ENCODE measurements at places on chromosomes 3 and 15.
A peak's percentile ranks its signal among the peaks of the same experiment; 100 is the strongest.

DNA sequence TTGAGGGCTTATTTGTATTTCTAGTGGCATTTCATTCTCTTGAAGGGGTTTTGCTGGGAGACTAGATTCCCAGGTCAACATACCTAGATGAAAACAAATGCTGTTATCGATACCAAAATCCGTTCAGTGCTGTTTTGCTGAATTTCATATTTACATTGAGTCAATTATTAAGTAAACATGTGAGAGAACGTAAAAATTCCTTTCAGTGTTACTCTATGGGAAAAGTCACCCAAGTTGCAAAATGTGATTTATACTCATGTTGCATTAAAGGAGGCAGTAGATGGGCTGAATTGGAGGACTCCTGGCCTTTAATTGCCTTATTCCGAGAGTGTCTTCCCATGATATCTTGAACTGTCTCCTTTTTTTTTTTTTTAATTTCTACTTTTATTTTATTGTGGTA is 1011.3 kb upstream of the NR2F2 start:
- no peak for DNase-seq

DNA sequence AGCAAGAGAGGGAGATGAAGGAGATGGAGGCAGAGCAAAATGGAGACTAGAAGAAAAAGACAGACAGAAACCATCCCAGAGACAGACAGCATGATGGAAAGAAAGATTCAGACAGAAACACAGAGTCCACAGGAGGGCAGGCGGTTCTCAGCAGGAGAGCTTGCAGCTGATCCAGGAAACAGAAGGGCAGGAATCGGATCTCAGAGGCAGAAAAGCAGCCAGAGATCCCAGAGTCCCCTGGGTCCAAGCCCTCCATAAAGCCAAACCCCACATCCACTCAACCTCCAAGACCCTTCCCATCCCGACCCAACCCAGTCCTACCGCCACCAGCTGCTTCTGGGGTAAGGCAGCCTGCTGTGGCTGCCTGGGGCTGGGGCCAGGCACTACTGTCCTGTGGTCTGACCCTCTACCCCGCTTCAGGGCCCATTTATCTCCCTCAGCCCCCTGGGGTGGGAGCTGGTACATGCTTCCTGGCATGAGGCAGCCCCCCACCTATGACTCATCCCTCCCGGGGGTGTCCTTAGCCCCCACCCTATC is at the start of gene UCN2:
Gene UCN2, minus strand, starts transcription at position 400 of the 537 bp plus-strand sequence. CDS start 657 bp downstream, outside the sequence.
- no peak for DNase-seq

GRCh38 chr3:126351086-126351770 is 6.0 kb downstream of the KLF15 start:
- DNase-seq, result no peak

- DNase-seq, result peak; percentile 70
Measured at GRCh38 chr3:119628390-119628789, 30.7 kb downstream of the PLA1A start.

- DNase-seq, result no peak
Measured at GRCh38 chr15:35624881-35625280, 78.9 kb upstream of the DPH6 start.

DNA sequence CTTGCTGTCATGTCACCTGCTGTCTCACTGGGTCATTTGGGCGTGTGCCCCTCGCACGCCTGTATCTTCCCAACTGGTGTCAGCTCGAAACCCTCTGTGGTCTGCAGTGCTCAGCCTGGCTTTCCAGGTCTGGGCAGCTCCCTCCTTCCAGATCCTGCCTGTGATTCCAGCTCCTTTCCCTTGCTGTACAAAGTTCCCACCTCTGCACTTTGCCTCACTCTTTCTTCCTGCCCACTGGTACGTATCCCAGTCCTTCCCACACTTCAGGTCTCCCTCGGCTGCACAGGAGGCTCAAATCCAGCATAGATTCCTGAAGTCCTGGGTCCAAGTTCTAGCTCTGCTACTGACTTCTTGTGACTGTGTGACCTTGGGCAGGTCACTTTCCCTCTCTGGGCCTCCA is 2.1 kb upstream of the PAQR5 start:
- DNase-seq, result no peak

DNA sequence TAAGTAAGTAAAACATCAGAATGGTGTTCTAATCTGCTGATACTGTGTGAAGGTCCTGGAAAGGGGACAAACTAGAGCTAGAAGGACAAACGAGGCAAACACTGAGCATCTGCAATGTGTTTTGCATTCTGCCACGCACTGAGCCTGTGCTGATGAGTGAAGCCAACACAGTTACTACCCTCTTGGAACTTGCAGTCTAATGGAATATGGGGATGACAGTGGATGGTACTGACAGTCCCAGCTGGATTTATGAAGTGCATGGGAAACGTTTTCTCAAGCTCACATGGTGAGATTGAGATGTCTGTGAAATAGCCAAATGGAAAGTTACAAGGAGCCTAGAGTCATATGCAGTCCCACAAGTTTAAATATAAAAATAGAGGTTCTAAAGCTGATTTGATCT is 86.6 kb downstream of the FOXB1 start:
- no peak for DNase-seq

- DNase-seq, result no peak
Measured at GRCh38 chr15:93073465-93073952, 15.5 kb downstream of the RGMA start.

- no peak for DNase-seq
Measured at GRCh38 chr15:36775209-36775608, 195.8 kb downstream of the CDIN1 start.

DNA sequence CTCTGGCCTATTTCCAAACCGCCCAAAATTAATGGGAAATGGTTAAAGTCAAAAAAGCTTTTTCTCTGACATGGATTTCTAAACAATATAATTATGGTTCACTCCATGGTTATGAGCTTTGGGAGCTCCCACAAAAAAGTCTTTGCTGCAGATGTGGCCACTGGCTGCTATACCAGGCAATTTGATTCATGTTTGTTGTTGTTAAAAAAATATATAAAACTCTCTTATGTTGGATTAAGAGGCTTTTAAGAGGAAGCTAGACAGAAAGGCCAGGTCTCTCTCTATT is 258.6 kb downstream of the TIGIT start:
- DNase-seq, result no peak

DNA sequence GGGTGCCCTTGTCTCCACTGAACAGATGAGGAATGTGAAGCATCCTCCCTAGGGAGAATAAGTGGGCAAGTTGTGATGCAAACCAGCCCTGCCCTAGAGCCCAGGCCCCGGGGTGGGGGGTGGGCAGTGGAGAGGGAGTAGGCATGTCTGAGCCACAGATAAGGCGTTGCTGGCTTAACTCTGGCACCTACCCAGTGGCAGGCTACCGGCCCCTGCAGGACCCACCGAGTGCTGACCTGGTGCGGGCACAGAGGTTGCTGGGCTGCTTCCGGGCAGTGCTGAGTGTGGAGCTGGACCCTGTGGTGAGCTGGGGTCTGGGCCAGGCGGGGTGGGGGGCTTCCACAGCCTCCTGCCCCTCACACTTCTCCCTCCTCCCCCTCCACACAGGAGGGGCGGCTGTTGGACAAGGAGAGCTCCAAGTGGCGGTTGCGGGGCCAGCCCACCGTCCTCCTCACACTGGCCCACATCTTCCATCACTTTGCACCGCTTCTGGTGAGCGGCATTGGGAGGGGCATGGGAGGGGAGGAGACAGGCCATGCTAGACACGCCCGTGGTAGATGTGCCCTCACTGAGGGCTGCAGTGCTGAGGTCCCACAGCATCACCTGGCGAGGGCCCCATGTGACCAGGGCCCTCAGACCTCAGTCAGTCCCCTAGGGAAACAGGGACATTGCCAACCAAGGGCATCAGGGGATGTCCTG is 10.1 kb downstream of the RNF123 start:
- DNase-seq, result no peak

DNA sequence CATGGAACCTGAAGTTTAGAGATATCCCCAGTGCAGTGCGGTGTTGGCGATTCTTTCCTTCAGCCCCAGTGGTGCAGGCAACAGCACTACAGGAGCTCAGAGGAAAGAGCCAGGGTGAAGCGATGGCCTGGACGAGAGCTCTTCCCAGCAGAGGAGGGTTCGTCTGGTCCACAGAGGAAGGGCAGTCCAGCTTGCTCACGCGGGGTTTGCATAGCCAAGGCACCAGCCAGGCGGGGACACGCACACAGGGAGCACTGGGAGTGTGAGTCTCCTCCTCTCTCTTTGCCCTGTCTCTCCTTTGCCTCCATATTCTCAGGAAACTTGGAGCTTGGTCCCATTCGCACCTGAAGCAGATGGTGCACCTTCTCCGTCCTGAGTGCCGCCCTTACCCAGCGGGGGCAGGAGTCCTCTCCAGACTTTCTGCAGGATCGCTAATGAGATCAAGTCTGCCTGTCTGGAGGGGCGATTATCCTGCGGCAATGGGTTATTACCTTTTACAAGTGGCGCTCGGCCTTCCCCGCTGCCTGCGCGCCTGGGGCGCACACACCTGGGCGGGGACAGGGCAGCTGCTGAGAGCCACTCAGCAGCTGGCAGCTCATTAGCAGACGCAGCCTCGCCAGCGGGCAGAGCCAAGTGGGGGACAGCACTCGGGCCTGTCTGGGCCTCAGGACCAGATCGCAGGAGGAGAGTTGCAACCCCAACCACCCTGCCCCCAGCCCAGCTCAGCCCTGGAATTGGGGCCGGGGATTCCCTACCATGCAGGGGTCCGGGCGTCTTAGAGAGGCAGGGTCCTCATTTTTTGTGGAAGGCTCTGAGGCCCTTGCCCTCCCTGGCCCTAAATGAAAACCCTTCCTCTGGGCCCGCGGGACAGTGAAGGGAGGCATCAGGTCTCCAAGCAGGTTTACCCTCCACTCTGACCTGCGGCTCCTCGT is 119.0 kb upstream of the MEF2A start:
- DNase-seq, result no peak

DNA sequence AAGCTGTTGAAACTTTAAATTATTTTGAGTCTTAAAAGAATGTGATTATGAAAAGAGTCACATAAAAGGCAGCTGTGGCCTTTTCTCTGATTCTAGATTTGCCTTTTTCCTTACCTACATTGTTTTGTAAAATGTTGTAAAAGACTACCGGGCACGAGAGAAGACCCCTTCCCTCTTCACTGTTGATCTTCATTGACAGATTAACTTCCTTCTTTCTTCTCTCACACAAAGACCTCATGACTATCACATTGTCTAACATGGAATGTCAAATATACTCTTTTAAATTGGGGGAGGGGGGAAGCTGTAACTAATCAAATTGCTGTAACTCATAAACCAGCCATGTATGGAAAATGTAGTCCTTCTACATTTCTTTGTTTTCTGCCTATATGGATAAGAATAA is 68.3 kb downstream of the OCA2 start:
- no peak for DNase-seq

DNA sequence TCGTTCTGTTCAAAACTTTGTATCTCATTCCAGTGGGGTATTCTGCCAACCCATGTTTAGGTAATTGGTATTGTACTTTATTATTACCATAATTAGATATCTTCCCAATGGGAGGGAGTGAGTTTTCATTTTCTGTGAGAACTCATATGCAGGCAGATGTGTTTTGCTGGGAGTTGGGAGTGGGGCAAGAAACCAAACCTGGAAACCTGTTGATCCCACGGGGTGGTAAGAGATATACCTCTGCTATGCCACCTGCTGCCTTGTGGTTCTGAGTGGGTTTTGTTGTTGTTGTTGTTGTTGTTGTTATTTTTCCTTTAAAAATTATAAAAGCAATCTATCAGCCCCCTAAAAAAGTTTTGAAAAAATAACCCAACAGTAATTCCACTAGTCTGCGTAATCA is 32.1 kb downstream of the ZNF592 start:
- no peak for DNase-seq

GRCh38 chr3:48681541-48681880 is 4.2 kb downstream of the NCKIPSD start:
- no peak for DNase-seq

DNA sequence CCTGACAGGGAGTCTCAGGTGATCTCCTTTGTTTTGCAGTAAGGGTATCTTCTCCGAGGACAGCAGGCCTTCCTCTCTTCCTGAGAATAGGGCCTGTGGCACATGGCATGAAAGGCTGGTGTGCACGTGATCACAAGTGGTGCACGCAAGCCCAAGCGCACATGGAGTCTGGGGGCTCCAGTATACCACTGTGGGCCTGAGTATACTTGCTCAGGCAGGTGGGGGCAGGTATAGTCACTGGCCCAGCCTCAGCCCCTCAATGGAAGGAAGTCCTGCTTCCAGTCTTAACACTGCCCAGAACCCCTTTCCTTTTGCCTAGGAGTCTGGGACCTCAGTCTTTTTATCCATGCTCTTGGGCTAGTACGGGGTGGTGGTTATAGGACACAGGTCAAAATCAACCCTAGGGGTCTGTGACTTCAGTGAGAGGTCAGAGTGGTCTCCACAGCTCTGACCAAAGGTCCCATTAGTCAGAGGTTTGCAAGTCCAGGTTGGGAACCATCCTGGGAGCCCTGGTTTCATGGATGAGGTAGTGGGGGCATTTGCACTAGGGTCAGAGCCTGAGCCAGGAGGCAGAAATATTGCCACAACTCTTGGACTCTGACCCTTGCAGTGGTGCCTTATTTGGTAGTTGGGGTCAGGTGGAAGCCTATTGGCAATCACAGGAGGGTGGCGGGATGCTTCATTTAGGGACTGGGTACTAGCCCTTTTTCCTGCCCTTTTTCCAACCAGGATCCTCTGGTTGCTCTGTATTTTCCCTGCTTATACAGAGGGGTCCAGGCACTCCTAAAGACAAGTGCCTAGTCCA is 823 bp upstream of the CCDC71 start:
- DNase-seq, result no peak

GRCh38 chr15:34794590-34795206 is 651 bp downstream of the ACTC1 start:
- no peak for DNase-seq

- no peak for DNase-seq
Measured at GRCh38 chr3:150945226-150946032, 27.1 kb downstream of the CLRN1 start.

GRCh38 chr15:55241891-55242290 is 45.1 kb upstream of the RSL24D1 start:
- peak; percentile 49 for DNase-seq

- DNase-seq, result peak; percentile 44
Measured at GRCh38 chr3:194003114-194004057, 132.6 kb upstream of the HES1 start.

GRCh38 chr15:89165677-89166076 is 55.7 kb downstream of the RLBP1 start:
- DNase-seq, result no peak

GRCh38 chr15:27327467-27328025 is 356.6 kb downstream of the GABRG3 start:
- no peak for DNase-seq

DNA sequence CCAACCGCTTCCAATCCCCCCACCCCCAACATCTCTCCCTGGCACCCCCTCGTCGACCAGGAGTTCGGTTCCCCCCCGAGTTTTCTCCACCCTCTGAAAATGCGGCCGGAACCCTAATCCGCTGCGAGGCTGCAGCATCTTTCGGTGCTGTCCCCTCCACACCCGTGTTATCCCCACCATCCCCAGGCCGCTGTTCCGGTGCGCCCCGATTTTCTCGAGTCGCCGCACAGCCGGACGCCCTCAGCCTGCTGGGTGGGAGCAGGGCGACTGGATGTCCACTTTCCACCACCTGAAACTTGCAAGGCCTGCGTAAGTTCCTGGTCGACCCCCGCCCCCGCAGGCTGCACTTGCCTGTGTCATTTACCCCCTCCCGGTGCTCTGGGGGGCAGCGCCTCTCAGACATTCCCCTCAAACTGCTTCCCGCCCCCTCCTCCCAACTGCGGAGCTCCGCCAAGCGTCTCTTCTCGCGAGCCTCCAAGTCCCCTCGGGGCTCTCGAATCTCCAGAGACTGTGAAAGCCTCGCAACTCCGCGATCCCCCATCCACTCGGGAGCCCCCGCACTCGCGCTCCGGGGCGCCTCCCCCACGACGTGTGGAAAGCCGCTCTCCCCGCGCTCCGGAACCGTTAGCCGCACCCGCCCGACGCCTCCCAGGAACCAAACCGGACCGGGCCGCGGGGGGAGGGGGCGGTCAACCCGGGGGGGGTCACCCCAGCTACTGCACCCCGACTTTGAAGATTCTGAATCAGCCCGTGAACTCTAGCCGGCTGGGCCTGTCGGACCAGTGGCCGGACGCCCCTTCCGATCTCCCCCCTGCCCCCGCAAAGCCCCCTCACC is 566 bp downstream of the ETV5 start:
- no peak for DNase-seq
